ENCODE measurements at places on chromosomes 1 and 21.

DNA sequence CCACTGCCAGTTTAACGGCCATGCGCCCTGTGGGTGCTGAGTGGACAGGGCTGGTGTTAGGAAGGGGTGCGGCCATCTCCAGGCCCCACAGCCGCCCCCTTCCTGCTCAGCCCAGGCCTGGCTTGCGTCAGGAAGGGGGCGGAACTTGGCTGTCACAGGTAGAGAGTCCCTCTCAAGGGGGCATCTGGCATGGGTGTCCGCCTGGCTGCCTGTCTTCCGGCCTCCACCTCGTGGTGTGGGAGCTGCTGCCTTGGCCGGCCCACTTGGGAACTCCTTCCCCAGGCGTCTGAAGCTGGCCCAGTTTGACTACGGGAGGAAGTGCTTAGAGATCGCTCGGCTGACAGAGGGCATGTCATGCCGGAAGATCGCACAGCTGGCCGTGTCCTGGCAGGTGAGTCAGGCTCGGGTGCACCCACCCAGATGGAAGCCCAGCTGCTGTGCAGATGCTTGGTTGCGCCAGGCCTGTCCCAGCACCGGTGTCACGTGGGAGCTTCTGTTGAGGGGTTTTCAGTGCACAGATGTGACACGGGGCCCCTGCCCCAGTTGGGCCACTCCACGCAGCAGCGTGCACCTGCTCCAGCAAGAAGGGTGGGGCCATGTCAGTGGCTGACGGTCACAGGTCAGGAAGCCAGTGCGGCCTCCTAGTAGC is 9.1 kb upstream of the ATAD3B start:
- DNase-seq, result no peak

- no peak for DNase-seq
These were observed 23.0 kb upstream of the PIGC start for GRCh38 chr1:172466795-172467407.

GRCh38 chr21:26405735-26406361 is 167.2 kb downstream of the CYYR1 start:
- DNase-seq, result peak; percentile 38

DNA sequence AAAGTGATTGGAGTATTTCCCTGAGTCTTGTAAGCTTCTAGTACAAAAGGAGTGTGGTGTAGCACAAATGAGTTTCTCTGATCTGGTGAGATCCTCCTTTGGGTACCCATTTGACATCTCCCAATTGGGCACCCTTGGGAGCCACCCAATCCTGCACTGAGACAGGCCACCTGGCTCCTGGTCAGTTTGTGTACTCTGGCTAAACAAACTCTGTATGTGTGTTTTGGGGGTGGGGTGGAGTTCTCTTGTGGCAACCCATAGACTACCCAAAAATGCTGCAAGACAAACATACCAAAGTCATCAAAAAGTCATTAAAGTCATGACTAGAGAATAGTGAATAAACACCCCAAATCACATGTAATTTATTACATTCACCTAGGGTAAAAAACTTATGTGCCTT is 8.4 kb upstream of the HIVEP3 start:
- DNase-seq, result no peak

DNA sequence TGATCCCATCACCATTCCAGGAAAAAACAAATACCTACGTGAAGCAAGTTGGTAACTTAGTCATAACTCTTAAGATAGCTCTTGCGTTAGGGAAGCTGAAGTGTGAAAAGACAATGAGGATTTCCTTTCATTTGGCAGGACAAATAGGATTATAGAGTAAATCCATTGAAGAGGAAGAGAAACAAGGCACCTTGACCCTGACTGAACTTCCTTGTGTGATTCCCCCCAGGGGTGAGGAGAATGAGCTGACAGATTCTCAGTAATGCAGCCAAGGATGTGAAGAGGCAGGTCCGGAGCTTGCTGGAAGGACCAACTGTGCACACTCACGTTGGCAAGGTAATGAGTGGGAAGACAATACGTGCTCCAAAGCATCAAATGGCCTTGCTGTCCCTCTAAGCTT is 55.0 kb upstream of the HMCN1 start:
- no peak for DNase-seq

DNA sequence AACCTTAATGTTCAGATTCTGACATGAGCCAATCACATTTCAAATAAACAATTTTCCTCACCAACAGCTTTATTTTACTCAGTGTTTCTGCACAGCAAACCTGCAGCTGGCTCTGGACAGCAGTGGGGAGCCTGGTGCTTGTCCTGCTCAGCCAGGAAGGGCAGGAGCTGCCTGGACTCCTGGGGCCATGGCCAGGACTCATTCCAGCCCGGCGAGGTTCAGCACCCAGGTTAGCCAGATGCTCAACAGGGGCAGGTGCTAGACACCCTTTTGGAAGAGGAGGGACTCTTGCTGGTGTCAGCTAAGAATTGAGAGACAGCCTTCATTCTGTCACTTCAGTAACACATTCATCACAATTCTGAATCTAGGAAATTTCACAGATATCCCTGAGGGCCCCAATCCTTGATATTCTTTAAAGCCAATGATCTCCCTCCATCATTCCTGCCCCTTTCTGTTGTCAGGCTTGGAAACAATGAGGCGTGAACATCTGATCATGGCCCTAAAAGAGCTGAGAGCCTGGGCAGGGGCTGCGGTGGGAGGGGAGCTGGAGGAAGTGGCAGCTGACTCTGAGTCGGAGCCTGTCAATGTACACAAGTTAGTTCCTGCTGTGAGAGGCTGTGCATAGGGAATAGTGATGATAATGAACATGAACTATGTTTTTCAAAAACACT is 251.3 kb downstream of the SDCCAG8 start:
- DNase-seq, result no peak

DNA sequence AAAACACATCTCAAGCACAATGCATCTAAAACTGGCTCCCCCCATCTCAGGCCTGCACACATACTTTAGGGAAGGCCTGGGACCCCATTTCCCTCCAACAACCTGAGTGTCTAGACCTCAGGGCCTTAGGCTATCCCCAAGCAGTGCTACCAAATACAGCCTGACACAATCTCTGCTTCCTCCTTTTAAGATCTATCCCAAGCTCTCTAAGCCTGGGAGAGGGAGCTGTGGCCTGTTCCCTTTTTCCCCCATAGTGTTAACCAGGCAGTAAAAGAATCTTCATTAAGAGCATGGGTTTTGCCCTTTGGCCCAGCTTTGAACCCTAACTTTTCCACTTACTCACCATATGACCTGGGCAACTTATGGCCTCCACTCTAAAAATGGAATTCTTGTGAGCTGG is 10.8 kb upstream of the COL8A2 start:
- no peak for DNase-seq

DNA sequence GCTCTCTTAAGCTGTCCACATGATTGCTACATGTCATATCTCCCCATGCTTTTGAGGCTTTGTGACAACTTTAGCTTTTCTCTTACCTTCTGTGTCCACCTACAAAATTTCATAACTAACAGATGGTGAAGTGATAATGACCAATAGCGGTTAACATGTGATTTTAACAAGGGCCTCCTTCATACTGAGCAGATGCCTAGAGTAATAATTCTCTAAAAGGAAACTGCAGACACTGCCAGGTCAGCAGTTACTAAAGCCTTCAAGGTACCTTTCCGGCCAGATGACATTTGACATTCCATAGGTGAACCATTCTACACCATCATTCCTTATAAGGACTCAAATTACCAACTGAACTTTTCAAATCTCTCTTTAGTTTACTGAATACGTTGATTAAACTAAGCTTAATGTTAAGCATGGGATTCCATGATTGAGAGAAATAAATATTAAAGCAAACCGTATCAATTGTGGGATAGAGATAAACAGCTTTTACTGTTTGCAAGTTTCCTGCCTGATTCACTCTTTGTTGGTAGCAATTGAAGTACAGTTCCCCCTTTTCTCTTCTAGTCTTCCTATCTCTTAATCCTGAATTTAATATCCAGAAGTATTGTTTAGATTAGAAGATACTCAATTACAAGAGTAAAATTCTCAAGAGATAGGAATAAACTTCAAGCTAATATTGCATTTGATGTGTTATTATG is 205.1 kb downstream of the PLA2G4A start:
- no peak for DNase-seq

- DNase-seq, result no peak
These were observed 144.0 kb downstream of the KIF26B start for GRCh38 chr1:245298781-245299180.

GRCh38 chr1:63663873-63664272 is 70.7 kb downstream of the PGM1 start:
- DNase-seq, result no peak

Data from activated CD4-positive, alpha-beta T cell treated with anti-CD3 and anti-CD28 coated beads, Interleukin-10, Interleukin-2, amounts not matched to agents 100 ng/mL and 50 ng/mL, durations not matched to agents 16 hours and 8 hours (primary cell).